ENCODE measurements at places on chromosomes 11 and 22.

GRCh38 chr22:35150183-35151107 is 84.5 kb downstream of the ISX start:
- no peak for DNase-seq

DNA sequence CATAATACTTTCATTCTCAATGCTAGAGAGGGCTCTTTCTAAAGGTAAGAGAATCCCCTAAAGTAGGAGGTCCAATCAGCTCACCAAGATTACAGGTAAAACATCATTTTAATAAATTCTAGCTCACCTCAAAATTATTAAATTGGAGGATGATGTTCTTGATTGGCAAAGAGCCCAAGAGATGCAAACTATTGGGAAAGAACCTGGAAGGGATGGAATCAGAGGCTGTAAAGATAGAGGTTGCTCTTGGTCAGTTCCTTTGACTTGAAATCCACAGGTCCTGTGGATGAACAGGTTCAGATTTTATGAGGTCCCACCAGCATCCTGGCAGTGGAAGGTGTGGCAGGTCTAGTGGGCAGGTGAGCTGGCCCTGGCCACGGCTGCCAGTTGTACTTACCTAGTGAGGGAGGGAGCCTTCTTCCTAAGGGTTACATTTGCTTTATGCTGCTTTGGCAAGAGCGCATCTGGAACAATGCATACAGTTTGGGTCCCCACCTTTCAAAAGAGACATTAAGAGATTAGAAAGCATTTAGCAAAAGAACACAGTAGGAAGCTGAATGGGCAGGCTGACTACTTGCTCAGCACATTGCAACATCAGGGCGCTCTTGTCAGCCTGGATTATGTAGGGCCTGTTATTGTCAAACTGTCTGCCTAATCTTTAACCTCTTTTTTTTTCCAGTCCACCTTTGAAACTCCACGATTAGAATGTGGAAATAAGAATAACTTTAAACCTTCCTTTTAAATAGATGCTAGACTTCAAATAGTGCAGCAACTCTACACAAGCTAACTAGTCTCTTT is 97.0 kb downstream of the RDX start:
- DNase-seq = no peak

GRCh38 chr22:19658967-19659804 is 55.1 kb upstream of the SEPTIN5 start:
- DNase-seq = no peak

DNA sequence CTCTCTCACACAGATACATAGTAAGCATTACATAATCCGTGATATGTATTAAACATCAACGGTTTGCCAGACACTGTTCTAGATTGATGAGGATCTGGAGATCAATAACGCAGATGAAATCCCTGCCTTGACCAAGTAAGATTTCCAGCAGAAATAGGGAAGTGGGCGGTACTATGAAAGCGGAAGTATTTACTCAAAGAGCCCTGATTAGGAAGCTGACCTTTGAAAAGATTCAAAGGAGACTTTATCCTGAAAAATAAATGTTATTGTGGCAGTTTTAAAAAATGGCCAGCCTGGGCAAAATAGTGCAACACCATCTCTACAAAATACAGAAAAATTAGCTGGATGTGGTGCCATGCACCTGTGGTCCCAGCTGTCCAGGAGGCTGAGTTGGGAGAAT is 26.8 kb downstream of the GAB2 start:
- DNase-seq = no peak

GRCh38 chr11:121591405-121592033 is 138.8 kb upstream of the SORL1-AS1 start:
- peak; percentile 68 for DNase-seq

DNA sequence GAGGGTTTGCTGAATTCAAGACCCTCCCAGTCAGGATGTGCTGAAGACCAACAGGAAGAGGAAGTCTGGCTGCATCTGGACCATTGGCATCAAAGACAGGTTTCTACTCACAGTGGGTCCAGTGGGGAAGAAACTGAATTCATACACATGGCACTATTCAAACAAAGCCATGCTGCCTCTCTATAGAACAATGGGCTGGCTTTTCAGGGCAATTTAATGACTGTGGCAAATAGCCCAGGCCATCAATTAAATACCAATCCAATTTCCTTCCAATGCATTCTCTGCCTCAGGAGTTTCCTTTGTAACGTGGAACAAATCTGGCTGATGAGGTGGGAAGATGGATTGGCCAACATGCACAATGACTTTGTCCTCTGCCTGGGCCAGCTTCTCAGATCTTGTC is 98.6 kb downstream of the SEZ6L start:
- DNase-seq = no peak

All from DMS79 (cell line).